ENCODE measurements at places on chromosomes 12 and 14.
A peak's percentile ranks its signal among the peaks of the same experiment; 100 is the strongest.

DNA sequence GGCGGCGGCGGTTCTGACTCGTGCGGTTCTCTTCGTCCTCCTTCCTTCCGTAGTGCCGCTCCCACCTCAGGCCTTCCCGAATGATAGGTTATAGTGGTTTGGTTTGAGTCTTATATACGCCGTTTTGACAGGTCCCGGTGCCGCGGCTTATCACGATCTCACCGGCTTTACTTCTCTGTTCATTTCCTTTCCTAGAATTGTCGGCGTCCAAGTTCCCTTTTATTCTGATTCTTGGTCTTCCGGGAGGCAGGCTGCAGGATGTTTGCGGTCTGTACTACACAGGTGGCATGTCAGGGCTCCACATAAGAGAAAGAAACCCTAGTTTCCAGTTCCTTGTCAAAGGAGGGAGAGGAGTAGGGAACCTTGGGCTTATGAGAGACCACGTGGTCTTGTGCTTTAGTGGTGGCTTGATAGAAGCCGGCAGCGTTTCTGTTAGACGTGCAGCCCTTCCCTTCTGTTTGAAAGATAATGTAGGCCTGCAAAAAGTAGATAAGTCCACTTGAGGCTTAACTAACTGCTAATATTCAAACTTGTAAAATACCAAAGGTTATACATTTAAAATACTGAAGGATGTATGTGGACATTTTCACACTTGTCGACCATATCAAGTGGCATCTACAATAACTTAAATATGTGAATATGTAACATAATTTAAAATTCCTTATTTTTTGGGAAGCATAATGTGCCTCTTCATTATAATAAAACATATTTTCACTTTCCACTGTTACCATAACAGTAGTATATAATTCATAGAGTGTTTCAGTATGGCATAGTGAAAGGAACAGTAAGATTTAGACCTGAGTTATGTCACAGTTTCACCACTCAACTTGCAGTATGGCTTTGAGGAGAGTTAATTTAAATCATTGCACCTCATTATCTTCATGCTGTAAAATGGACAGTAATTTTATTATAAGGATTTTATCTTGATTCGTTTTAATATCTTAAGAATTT is 804 bp downstream of the USP15 start:
- peak; percentile 55 for DNase-seq

- no peak for DNase-seq
Measured at GRCh38 chr14:75649337-75649736, 11.3 kb downstream of the ERG28 start.

- no peak for DNase-seq
Measured at GRCh38 chr12:111412830-111413441, 7.2 kb downstream of the SH2B3 start.

DNA sequence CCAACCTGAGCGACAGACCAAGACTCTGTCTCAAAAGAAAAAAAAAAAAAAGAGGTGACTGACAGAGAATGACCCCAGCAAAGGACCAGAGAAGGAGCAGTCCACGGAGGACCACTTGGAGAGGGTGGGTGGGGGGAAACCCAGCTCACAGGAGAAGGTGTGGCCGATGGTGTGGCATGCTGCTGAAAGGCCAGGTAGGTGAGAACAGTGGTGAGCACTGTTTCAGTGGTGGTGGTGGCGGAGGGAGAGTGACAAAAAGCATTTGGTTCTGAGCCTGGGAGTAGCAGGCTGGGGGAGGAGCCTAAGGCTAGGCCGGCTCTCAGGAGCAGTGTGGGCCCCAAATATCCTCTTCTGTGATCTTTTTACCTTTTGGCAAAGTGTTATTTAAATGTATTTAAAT is 63.8 kb downstream of the IRF2BPL start:
- no peak for DNase-seq
